Right lung (tissue), 10 donors: ENCODE measurements at places on chromosomes 7 and 10. TPM values are rescaled to one million over a fixed set of nuclear protein-coding genes. Genes with fewer than 3 reads are reported as not detected.
A peak's percentile ranks its signal among the peaks of the same experiment; 100 is the strongest.

The PLXNA4 gene
- 2.5 TPM for polyA plus RNA-seq

DNA sequence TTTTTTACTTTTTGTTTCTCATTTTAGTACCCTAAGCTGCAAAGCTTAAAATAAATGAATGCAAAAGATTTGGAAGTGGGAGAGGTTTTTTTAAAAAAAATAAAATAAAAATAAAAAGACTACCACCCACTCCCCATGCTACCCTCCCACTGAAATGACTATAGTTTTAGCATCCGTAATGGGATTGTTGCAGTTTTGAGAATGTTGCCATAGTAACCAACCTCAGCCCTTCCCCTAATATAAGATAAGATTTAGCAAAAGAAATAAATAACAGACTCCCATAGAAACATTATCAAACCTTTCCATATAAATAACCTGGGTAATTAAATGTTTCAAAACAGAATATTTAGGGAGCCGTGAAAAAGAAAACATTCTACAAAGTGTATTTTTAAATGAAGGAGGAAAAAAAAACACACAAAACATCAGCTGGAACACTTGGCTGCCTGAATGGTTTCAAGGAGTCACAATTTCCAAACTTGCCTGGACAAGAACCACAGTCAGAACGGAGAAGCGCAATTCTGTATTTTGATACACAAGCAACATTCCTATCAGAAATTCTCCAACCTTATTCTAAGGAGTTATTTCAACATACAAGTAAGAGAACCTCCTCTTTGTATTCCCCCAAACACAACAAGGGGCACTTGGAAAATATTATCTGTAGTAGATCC, 57.4 kb downstream of the DGKI start:
- DNase-seq = no peak

- DNase-seq = no peak
Observed at GRCh38 chr10:100717166-100717565, 28.2 kb upstream of the PAX2 start.

DNA sequence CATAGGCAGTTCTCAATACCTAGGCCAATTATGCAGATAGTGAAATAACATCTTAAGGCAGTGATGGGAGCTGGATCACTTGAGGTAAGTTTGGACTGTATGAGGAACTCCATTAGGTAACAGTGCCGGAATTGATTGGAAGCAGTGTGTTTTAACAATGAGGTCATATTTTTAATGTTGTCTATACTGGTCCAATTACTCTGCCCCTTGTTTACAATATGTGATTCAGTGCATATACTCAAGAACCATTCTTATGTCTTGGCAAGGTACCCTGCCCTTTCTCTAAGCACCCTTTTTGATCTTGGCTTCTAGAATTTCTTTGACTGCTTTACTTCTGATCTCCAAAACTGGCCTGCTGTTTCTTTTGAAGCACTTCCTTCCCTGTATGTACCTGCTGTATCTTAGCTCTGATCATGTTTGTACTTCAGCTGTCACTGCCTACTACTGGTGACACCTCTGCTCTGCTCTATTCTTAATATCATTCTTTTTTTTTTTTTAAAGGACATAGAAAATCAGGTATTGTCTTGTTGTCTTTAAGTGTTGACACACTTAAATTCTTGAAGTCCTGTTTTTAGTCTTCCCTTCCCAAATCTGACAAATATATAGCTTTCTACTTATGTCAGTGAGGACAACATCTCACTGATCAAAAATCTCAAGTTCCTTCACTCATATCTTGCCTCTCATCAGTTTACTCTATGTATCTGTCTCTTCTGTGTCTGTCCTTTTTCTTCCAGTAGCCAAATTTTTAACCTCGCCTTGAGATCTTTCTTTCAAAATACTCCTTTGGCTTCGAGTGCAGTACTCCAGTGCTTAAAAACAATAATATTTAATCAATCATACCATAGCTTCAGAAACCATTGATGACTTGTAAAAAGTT, 46.4 kb upstream of the RPA3 start:
- no peak for DNase-seq

The ELAPOR2 gene
- 40.8 TPM for polyA plus RNA-seq

GRCh38 chr10:30192846-30193608, 133.6 kb upstream of the JCAD start:
- DNase-seq = no peak

DNA sequence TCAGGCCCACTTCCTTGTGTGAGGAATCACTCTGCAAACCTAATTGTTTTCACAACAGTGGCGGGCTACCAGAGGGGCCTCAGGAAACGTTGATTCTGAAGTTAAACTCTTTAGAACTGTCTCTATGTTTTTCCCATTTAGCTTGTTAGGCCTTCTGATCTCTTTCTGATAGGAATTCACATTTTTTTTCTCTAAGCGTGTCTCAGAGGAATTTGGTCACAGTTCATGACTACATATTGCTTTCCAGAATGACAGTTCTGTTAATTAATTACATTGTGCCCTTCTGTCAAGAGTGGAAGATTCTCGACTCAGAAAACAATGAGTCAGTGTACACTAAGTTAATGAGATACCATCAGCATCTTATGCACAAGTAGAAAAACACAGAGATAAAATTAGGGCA, 469.2 kb upstream of the C7orf33 start:
- no peak for DNase-seq

GRCh38 chr10:69800109-69800508, 1.6 kb upstream of the COL13A1 start:
- DNase-seq = peak; percentile 64

The AEBP1 gene
- polyA plus RNA-seq = 48.2 TPM

The CDK13 gene
- 76.9 TPM for polyA plus RNA-seq
